ENCODE measurements at places on chromosomes 3 and 15.
A peak's percentile ranks its signal among the peaks of the same experiment; 100 is the strongest.

DNA sequence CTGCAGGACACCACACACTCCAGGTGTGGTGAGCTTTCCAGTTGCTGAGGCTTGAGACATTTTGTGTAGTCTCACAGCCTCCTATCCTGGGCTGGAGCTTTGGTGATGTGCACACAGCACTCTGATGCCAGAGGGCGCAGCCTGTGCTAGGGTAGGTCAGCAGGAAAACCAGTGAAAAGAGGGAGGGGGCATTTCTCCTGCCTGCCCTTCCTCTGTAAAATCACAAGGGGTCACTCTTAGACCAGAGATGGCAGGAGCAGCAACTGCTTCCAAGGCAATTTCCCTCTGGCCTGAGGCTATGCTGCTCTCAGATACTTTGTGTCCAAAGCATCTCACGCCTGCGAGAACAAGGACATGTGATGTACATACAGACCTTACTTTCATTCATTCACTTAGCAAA is 16.5 kb upstream of the MUSTN1 start:
- DNase-seq, result peak; percentile 42

GRCh38 chr15:43215961-43216360 is 4.9 kb downstream of the EPB42 start:
- peak; percentile 43 for DNase-seq

DNA sequence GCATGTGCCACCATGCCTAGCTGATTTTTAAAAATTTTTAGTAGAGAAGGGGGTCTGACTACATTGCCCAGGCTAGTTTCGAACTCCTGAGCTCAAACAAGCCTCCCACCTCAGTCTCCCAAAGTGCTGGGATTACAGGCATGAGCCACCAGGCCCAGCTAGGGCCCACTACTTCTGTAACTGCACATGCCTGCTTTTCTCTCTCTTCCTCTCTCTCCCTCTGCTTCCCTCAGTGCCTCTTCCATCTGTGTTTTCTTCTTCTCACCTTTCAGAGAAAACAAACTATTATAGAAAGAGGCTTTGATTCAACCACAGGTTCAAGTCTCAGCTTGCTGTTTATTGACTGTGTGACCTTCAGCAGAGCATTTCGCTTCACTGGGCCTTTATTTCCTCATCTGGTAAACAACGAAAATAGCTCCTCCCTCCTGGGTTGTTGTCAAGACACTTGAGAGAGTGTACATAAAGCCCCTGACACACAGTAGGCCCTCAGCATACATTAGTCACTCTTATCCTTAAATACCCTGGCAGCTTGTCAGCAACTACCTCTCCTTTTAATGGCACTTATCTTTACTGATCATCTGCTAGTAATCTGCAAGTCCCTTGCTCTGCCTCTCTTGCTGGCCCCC is 10.2 kb downstream of the TADA3 start:
- DNase-seq, result no peak

DNA sequence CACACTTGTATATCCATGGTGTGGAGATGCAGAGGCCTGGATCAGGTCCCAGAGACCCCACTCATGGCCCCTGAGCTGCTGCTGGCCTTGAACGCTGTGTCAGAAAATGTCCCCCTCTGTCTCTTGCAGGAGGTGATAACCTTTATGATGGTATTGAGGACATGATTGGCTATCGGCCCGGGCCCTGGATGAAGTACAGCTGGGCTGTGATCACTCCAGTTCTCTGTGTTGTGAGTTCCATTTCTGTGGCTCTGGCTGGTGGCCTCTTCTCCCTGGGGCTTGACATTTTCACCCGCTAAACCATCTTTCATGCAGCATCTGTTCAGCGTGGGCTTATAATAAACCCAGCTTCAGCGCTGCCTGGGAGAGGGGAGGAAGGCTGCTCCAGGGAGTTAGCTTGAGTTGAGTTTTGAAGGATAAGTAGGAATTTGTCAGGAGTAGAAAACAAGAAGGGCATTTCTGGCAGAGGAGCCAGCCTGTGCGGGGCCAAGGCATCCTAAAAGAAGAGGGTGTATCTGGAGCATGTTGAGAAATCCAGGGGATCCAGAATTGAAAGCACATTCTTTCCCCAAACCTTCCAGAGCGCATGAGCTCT is 61.1 kb downstream of the GRIP2 start:
- DNase-seq, result no peak

DNA sequence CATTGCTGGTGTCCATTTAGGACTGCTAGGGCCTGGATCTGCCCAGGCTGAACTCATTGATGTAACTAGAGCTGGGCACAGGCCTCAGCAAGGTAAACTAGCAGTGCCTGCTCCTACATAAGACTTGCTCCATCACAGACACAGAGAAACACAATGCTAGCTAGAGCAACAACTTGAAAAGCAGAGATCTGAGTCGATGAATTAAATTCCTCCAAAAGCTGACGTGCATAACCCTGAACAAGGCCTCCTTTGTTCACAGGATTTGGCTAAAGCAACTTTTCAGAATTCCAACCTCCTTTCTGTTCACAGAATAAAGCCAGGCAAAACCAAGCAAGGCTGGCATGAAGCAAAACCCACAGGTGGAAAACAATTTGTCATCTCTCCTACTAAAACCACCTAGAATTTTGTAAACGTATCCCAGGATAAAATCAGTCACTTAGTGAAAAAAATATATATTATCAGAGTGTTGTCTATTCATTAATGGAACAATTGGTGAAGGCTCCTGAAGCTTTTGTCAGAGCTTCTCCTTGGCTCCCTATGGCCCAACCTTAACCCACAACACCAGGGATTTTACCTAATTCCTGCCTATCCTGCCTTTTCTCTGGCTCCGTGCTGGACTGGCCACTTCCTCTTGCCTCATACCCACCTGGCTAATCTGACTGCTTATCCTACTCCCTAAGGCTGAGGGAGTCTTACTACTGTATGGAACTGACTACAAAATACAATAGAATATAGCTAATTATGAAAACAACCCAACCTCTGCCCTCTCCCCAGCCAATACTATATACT is 39.9 kb downstream of the PLCH1 start:
- DNase-seq, result no peak

DNA sequence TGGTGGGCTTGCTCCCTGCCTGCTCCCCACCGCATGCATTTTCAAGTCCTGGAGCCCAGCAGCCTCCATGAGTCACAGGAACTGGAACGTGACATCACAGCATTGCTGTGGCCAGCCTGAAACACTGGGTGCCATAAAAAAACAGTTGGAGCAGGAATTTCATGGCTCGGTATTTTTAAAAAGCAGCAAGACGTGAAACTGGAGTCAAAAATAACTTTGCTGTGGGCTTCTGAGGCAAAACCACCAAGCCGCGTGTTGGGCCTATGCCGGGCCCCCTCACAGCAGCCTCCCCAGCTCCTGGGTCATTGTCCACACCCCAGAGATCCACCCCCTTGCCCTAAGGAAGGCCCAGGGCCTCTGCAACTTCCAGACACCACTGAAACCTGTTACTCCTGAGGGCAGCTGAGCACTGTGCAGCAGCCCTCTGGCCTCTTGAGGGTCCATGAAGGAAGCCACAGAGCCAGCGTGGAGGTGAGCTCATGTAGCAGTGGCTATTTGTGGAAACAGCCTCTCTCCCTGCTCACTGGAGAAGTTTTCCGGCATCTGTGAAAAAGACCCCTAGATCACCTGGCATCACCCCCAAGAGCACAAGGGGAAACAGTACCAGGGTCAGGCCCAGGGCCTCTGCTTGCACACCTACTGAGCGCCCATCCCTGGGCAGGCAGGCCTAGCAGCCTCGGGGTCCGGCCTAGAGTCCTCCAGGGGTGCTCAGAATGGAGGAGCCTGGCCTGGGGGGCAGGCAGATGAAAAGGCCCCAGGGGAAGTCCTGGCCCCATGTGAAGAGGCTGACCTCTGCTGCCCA is 34.0 kb upstream of the DUSP7 start:
- peak; percentile 90 for DNase-seq

DNA sequence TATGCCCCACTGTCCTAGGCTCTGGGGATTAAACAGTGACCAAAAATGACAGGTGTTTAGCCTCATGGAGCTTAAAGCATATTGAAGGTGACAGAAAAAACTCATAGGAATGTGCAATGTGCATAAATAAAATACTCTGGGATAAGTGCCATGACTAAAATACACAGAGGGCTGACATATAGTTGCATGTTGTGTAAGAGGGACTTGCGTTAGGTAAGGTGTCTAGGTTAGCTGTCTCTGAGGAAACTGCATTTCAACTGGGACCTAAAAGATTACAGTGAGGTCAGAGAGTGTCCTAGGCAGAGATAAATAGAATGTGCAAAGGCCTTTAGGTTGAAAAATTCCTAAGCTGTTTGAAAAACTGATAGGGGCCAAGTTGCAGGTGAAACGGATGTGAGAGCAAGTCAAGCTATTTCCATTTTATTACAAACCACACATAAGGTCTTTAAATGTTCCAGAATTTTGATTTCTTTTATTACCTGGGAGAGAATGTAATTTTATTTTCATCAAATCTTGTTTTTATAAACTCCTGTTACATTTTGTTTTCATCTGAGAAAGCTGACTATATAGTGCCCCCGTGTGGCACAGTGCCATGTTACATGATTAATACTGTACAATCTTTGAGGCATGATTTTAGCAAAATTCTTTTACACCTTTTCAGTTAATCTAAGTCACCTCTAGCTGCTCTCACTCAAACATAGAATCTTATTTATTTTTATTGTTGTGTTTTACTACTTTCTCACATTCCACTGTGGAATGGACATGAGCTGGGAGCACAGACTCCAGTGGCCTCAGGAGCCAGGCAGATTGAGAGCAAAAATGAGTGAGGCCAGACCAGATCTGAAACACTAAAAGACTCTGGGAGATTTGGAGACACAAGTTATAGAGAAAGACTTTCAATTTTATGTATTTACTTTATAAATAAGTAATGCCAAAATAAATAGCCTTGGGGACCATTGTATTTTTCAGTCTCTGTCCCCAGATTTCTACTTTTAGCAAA is 259.6 kb upstream of the ZNF717 start:
- DNase-seq, result peak; percentile 66

GRCh38 chr3:146195030-146195429 is 34.0 kb upstream of the PLOD2 start:
- DNase-seq, result no peak

DNA sequence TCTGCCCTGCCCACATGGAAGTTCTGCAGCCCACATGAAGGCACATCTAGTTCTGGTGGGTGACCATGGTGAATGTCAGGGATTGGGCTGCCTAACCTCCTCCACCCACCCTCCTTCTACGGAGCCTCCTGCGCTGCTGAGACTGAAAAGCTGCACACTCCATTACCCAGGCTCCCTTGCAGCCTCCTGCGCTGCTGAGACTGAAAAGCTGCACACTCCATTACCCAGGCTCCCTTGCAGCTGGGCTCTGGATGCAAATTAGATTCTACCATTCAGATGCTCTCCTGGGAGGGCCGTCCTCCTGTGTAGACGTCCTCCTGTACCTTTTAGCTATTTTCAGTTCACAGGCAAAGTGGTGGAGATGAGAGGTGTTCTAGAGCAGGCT is 32.1 kb downstream of the POMGNT2 start:
- no peak for DNase-seq

- DNase-seq, result no peak
These were observed 162.5 kb downstream of the DPH6 start for GRCh38 chr15:35383506-35383905.

DNA sequence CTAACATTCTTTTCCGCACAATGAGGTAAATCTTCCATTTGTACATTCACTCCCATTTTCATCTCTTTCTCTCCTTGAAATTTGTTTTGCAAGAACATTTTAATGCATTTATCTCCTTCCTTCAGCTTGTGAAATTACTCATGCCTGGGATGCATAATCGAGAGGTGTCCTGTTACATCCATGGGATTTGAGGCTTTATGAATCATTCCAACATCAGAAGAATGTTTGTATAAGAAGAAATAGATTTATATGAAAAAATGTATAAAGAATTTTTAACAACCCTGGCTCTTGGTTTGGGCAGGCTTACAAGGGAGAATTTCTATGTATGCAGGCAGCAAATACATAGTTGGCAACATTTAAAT is 93.2 kb upstream of the MBNL1 start:
- peak; percentile 98 for DNase-seq

DNA sequence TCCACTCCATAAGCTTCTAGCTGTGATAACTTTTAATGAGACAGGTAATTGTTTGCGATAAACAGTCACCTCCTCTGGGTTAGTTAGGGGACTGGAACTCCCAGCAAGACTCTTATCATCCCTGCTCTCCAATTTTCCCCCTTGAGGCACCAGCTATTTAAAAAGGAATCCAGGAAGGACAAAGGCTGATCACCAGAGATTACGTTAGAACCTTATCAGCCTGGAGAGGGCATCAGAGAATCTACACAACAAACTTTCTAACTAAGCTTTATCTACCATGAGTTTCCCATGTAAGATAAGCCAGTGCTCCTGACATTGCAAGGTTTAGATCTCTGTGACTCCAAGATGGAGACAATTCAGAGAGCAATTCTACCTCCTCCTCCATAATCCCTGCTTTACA is 31.3 kb downstream of the GPR176 start:
- DNase-seq, result no peak

DNA sequence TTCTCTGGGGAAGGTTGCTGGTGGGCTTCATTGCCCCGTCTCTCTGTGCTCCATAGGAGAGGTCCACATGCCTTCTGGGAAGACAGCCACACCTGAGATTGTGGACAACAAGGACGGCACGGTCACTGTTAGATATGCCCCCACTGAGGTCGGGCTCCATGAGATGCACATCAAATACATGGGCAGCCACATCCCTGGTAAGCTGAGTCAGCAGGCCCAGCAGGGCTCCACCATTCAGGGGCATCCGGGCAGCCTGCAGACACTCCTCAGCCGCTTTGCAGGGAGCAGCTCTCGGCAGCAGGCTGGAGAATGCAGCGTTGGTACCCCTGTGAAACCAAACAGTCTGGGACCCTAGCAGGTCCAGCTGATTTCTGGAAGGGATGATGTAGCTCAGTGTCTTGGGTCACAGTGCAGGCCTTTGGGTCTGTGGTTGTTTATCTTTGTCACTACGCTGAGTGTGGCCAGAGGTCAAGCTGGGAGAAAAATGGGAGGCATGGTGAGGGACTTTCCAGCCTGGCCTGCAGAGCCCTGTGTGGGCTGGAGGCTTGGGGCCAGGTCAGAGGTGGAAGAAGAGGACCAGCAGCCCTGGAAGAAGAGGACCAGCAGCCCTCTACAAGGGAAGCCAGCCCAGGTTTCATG is 67.2 kb downstream of the DNASE1L3 start:
- no peak for DNase-seq

GRCh38 chr3:124772081-124772831 is 42.0 kb downstream of the UMPS start:
- DNase-seq, result peak; percentile 64

DNA sequence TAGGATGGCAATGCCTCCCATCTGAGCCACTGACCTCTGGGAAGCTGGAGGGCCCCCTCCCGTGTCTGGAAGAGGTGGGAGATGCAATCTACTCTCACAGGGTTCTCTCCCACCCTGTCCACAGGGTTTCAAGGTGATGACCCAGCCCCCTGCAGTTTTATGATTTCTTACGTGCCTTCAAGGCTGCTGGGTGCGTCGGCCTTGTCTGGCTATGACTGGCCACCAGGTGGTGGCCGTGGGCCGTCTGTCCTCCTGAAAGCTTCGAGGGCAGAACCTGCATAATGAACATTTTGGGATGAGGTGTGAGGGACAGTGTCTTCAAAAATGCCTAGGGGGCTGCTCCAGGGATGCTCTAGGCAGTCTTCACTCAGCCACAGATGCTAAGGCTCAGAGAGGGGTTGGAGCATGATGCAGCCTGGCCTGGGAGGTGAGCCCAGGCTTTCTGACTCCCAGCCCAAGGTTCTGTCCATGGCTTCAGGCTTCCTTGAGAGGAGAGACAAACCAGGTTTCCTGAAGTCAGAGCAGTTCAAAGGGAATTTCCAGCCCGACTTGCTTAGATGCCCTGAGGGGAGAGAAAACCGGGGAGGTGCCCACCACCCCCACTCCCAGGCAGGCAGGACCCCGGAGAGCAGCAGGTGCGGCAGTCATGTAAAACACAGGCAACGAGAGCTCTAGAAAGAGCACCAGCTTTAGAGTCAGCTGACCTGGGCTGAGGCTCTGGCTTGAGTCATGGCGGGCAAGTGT is 18.7 kb downstream of the ISG20 start:
- DNase-seq, result peak; percentile 55

GRCh38 chr3:59788801-59789200 is 739.0 kb upstream of the CFAP20DC start:
- no peak for DNase-seq

Measured in iris pigment epithelial cell (primary cell).